Endothelial cell of umbilical vein (primary cell): ENCODE measurements at places on chromosomes 7 and 10. TPM values are rescaled to one million over a fixed set of nuclear protein-coding genes. Genes with fewer than 3 reads are reported as not detected.

GRCh38 chr10:80453842-80454512 is at the start of gene TSPAN14:
TSS of gene TSPAN14 (plus strand) at chr10:80454310. CDS start at chr10:80489234, 34,924 bp downstream.
- peak; percentile 83 for DNase-seq

DNA sequence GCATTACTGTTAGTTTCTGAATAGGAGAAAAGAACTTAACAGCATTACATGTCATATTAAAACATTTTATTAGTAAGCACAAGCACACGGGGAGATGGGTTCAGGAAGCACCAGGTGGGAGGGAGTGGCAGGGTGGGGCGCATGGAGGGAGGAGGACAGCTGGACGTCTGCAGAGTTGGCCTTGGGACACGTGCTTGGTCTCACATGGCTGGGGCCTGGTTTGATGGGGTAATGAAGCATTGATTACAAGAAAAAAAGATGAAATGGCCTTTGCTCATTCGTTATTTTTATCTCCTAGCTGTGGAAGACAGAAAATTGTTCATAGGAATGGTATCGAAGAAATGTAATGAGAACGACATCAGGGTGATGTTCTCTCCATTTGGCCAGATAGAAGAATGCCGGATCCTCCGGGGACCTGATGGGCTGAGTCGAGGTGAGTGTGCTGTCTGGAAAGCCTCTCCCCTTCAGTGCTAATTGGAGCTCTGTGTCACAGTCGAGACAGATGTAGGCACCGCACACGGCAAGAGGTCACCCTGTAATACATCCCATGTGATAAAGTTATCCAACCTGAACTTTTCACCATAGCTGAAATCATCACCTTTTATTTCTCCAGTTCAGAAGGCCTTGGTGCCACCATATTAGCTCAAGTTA is 239.9 kb downstream of the CELF2 start:
- DNase-seq: no peak

DNA sequence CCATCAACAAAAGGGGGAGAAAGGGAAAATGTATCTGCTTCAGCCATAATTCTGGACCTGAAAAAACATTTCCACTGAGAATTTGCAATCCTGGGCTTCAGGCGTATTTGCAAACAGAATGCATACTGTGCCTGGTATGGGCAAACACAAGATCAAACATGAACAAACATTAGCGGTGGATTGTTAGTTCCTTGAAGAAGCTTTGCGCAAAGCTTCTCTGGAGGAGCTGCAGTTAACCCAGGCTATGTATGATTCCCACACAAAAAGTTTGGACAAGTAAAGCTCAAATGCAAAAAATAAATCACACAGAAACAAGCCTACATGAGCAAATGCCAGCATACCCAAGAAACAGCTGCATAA is 20.4 kb upstream of the HILPDA start:
- no peak for DNase-seq

GRCh38 chr10:31697271-31698180 is 231.1 kb downstream of the ARHGAP12 start:
- DNase-seq: peak; percentile 98

DNA sequence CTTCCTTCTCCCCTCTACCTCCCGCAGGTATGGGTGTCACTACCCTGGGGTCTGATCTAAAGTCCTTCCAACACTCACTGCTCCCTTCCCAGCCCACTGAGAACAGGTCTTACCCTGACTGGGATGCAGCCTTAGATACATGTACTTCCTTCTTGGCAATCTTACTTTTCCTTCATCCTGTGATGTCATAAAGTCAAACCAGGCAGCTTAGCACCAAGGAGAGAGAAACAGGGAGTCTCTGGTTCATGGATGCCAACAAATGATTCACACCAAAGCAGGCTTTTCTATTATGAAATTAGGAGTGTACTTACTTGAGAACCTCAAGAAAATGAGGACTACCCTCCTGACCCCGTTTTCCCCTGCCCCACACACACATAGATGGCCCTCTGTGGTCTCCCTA is 111.0 kb upstream of the KMT2E start:
- no peak for DNase-seq

- no peak for DNase-seq
Measured at GRCh38 chr7:68041554-68041953, 1044.9 kb downstream of the TYW1 start.

DNA sequence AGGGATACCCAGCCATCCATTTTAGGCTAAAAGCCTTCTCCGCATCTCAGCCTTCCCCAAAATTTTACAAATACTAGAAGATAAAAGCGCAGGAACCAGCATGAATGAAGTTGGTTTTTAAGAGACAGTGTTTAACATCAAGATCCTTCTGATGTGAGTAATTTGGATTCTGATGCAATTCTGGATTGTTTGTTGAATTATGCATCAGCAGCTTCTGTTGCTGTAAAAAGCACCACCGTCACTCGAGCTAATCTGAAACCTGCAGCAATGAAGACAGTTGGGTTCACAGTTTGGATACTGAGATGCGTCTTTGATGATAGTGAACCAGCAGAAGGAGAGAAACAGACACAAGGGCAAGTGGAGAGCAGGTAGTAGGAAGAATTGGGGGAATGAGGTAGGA is 179.2 kb downstream of the PLXNA4 start:
- no peak for DNase-seq

DNA sequence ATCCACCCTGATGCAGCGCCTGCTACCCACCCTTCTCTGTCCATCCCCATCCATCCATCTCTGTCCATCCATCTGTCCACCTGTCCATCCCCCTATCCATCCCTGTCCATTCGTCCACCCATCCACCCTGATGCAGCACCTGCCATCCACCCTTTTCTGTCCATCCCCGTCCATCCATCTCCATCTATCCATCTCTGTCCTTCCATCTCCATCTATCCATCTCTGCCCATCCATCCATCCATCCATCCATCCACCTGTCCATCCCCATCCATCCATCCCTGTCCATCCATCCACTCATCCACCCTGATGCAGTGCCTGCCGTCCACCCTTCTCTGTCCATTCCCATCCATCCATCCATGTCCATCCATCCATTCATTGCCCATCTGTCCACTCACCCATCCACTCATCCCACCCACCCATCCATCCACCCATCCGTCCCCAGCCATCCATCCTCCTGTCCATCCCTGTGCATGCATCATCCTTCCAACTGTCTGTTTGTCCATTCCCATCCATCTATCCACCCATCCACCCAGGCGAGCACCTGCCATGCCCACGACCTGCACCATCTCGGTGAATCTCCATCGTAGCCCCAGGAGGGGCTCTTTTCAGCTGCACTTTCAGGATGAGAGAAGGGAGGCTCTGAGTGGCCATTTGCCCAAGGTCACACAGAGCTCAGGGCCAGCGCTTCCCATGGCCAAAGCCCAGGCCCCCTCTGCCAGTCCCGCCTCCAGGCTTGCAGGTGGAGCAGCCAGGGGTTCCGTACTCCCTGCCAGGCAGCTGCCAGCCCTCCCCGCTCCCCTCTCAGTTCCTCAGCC is 137.4 kb downstream of the LHPP start:
- DNase-seq: no peak

DNA sequence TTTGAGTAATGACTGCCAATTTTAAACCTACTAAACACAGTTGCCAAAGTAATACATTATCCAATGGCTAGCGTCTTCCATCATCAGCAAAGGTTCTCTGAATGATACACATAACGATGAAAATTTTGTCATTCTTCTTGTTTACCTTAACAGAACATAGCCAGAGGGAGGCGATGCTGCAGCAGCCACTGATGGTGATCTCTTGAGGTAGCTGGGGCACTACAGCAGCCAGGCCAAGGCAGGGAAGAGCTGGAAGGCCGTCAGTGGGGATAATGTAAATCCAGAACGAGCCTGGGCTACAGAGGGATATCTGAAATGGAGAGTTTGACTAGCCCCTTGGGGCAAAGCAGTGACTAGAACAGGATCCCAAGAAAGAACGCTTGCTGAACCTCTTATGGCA is 38.8 kb downstream of the PRPS1L1 start:
- DNase-seq: no peak

DNA sequence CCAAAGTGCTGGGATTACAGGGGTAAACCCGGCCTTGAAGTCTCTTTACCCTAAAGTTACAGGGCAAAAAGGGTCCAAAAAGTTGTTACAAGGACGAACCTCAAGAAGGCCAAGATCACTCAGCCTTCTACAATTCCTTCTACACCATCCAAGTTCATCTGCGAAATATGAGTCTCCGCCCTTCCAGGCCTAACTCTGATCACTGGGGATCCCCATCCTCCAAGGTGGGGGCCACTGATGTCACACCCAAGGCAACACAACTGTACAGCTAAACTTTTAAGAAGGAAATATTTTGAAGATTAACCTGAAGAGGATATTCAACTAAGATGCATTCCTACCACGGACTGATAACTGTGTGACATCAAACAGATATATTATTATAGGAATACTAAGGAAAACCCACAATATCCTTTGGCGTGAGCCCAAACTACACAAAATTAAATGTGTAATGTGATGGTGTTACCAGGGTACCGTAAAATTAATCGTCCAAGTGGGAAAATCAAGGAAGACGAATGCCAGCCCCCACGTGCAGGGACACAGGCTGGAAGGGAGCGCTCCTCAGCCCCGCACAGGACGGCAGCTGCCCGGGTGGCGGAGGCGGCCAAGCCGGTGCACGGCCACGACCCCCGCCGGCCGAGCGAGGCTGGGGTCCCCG is 1.0 kb downstream of the PAXIP1 start:
- DNase-seq: peak; percentile 28

Gene FOXP2
- 0.25 and 0.37 TPM in 2 replicates for polyA plus RNA-seq

Gene ZNF425
- 0.45 and 0.68 TPM in 2 replicates for polyA plus RNA-seq
